ENCODE measurements at places on chromosomes 7 and 10. TPM values are rescaled to one million over a fixed set of nuclear protein-coding genes. Genes with fewer than 3 reads are reported as not detected.

Gene MAT1A
- 0.73 TPM for total RNA-seq

Gene BICC1
- total RNA-seq, result 1.0 TPM

Gene LHFPL3
- total RNA-seq, result 0.36 TPM

Gene ODAD2
- total RNA-seq, result 0.36 TPM

Gene PPP1R9A
- total RNA-seq, result 1.0 TPM

Gene SKAP2
- total RNA-seq, result 9.8 TPM

Gene ABCC2
- 130 TPM for total RNA-seq

Gene ACADSB
- 10.9 TPM for total RNA-seq

Gene BTRC
- total RNA-seq, result 17.4 TPM

Gene SFMBT2
- 15.7 TPM for total RNA-seq

Gene C10orf62
- total RNA-seq, result 0.73 TPM
